ENCODE measurements at places on chromosomes 4 and X. TPM values are rescaled to one million over a fixed set of nuclear protein-coding genes. Genes with fewer than 3 reads are reported as not detected.

Gene WAS
- total RNA-seq: 1.9 TPM

DNA sequence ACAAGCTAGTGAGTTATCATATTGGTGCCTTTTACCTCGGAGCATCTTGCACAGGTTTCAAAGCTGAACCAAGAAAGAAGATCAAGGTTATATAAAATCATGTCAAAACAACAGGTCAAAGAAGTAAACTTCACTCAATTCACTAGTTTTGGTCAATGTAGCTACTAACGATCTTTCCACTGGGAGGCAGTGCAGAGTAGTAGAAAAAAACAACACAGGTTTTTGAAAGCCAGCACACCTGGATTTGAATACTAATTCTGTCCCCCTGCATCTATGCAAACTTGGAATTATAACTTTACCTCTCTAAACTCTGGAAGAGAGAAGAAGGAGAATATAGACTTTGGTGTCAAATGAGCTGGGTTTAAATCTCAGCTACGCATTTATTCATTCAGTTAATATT, 266.1 kb downstream of the GRIA3 start:
- DNase-seq: no peak

Gene SSX2B
- total RNA-seq: not detected

GRCh38 chr4:150389896-150390530, 191.9 kb upstream of the MAB21L2 start:
- no peak for DNase-seq

GRCh38 chr4:66339007-66339406, 668.7 kb upstream of the EPHA5 start:
- no peak for DNase-seq
